ENCODE measurements at places on chromosomes 11 and 22. TPM values are rescaled to one million over a fixed set of nuclear protein-coding genes. Genes with fewer than 3 reads are reported as not detected.
A peak's percentile ranks its signal among the peaks of the same experiment; 100 is the strongest.

The PGA5 gene
- not detected for total RNA-seq

The FGF19 gene
- not detected for total RNA-seq

The LARGE2 gene
- not detected for total RNA-seq

The UPB1 gene
- total RNA-seq: under 0.01 TPM

The OPCML gene
- 0.99 TPM for total RNA-seq

The PATE1 gene
- total RNA-seq: not detected

The PNPLA5 gene
- under 0.01 TPM for total RNA-seq

The PANX3 gene
- total RNA-seq: not detected

The F2 gene
- total RNA-seq: not detected

The GSTT2B gene
- 9.9 TPM for total RNA-seq

The FEN1 gene
- total RNA-seq: 3.8 TPM

The MUC6 gene
- not detected for total RNA-seq

The TPBGL gene
- not detected for total RNA-seq

The C11orf97 gene
- not detected for total RNA-seq

The SAA1 gene
- not detected for total RNA-seq

The RPUSD4 gene
- total RNA-seq: 28.2 TPM

The MS4A15 gene
- not detected for total RNA-seq

The NTM gene
- 9.2 TPM for total RNA-seq

The KRTAP5-7 gene
- total RNA-seq: 0.17 TPM

DNA sequence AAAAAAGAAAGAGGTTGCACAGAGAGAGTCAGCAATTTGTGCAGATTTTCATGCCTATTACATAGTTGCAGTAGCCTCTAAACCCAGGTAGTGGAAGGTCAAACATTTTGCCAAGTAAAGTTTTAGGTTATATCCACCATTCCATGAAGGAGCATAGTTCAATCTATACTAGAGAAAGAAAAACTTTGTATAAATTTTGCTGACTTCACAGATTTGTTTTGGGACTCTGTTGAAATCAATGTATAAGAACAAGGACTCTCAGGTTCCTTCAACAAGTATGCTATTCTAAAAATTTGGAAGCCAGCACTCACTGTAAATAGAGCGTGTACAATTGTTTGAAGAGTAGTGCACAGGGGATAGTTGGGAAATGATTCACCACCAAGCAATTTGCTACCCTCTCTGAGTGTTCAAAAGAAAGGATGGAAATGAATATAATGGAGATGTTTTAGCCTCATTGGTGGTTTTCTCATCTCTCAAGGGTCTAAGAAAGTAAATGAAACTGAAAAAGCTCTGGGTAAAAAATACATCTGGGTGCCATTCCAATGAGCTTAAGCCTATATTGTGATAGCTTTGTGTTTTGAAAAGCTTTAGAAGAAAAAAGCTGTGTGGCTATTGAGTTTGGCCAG is 508.4 kb upstream of the LUZP2 start:
- H3K4me1 ChIP-seq: peaks cover 6% of the 10 kb centered on the region
- no peaks in the 10 kb centered on the region for H3K36me3 ChIP-seq
- no peaks in the 10 kb centered on the region for H3K27me3 ChIP-seq
- no peak overlapping the region for H3K4me3 ChIP-seq
- peak; percentile 91 for DNase-seq

DNA sequence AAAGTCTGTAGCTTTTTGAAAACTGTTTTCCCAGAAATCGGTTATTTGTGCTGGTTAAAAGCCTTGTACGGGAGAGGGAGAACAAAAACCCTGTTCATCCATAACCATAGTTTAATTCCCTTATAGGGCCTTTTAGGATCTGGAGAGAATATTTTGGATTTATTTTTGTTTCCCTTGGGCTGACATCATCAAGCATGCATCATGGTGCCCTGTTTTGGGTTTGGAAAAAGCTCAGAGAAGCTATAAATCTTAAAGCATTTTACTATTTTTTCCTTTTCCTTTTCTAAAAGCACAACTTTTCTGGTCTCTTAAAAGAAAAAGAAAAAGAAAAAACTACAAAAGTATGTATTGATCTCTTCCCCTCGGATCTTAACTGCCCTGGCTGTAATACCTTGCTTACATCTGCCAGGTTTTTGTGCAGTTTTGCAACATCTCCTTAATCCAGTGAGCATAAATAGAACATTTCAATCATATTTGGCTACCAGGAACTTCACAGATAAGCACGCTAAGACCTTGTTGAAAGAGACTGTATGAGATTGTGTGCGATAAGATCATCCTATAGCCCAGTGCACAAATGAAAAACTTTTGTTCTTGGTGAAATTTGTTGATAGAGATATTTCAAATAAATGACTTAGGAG is 88.0 kb downstream of the ZBTB16 start:
- peaks cover 3% of the 10 kb centered on the region for H3K27me3 ChIP-seq
- H3K4me3 ChIP-seq: no peak overlapping the region
- H3K36me3 ChIP-seq: no peaks in the 10 kb centered on the region
- no peak overlapping the region for H3K27ac ChIP-seq
- no peaks in the 10 kb centered on the region for H3K4me1 ChIP-seq
- peak; percentile 56 for DNase-seq

DNA sequence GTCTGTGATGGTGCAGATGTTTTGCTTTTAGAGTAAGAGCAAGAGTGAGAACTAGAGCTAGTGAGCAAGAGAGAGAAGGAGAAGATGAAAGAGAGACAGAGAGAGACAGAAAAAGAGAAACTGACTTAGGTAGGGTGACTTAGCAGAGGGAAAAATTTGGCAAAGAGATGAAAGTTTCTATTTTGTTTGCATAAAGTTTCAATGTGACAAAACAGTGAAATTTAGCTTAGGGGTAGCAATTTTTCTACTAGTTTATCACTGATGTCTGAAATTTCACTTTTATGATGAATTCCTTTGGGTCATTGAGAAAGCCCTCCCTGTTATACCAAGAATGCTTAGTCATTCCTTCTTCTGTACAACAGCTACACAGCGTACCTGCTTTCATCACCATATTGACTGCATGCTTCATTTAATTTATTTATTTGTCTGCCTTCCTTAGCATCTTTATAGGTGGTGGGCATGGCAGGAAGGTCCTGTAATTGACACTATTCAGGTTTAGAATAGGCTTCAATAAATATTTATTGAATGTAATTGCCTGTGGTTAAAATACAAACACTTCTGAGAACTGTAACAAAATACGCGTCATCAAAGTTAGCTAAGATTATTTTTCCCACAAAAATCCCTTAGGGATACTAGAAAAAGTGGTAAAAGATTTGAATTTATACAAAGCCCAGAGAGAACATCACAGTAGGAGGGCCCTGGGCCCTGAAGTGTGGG is 19.9 kb upstream of the CTSC start:
- peak; percentile 40 for DNase-seq
- no peaks in the 10 kb centered on the region for H3K27me3 ChIP-seq
- no peak overlapping the region for H3K4me3 ChIP-seq
- H3K36me3 ChIP-seq: no peaks in the 10 kb centered on the region
- no peaks in the 10 kb centered on the region for H3K4me1 ChIP-seq
- H3K27ac ChIP-seq: no peak overlapping the region

- no peaks in the 10 kb centered on the region for H3K4me1 ChIP-seq
- H3K27ac ChIP-seq: no peak overlapping the region
- H3K27me3 ChIP-seq: no peaks in the 10 kb centered on the region
These were observed 281.6 kb downstream of the TBC1D22A start for GRCh38 chr22:47043835-47044721.

GRCh38 chr22:30858976-30859713 is 109.4 kb downstream of the MORC2 start:
- no peak overlapping the region for H3K27ac ChIP-seq
- DNase-seq: no peak
- no peaks in the 10 kb centered on the region for H3K27me3 ChIP-seq
- no peak overlapping the region for H3K4me3 ChIP-seq
- H3K36me3 ChIP-seq: no peaks in the 10 kb centered on the region

- H3K27ac ChIP-seq: peak overlapping the region; percentile 60
- peak overlapping the region; percentile 55 for H3K4me3 ChIP-seq
- H3K27me3 ChIP-seq: no peaks in the 10 kb centered on the region
- H3K4me1 ChIP-seq: peaks cover 2% of the 10 kb centered on the region
These were observed 421 bp downstream of the SLC15A3 start for GRCh38 chr11:60951606-60951903.

GRCh38 chr11:92384358-92384757 is 159.7 kb downstream of the FAT3 start:
- no peak overlapping the region for H3K27ac ChIP-seq
- DNase-seq: peak; percentile 62
- H3K4me3 ChIP-seq: no peak overlapping the region
- H3K4me1 ChIP-seq: peaks cover 20% of the 10 kb centered on the region
- H3K27me3 ChIP-seq: no peaks in the 10 kb centered on the region
- no peaks in the 10 kb centered on the region for H3K36me3 ChIP-seq

DNA sequence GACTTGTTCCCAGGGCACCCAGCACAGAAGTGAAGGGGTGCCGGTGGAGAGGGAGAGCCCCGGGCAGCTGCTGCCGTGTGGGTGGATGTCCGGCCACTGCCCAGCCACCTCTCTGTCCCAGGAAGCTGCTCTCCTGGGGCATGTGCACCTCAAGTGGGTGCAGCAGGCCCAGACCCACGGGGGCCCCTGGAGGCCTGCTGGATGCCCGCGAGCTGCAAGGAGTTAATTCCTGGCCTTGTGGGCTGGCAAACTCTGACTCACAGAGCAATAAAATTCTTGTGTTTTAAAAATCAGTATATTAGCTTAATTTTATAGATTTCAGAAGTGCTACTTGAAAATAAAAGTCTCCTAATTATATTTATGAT is 37.4 kb upstream of the KCNQ1OT1 start:
- H3K4me3 ChIP-seq: no peak overlapping the region
- no peaks in the 10 kb centered on the region for H3K27me3 ChIP-seq
- no peak for DNase-seq
- H3K36me3 ChIP-seq: no peaks in the 10 kb centered on the region

- no peak overlapping the region for H3K4me3 ChIP-seq
- DNase-seq: no peak
- H3K27ac ChIP-seq: no peak overlapping the region
- H3K4me1 ChIP-seq: no peaks in the 10 kb centered on the region
These were observed 79.0 kb downstream of the MICAL3 start for GRCh38 chr22:17945156-17945887.

DNA sequence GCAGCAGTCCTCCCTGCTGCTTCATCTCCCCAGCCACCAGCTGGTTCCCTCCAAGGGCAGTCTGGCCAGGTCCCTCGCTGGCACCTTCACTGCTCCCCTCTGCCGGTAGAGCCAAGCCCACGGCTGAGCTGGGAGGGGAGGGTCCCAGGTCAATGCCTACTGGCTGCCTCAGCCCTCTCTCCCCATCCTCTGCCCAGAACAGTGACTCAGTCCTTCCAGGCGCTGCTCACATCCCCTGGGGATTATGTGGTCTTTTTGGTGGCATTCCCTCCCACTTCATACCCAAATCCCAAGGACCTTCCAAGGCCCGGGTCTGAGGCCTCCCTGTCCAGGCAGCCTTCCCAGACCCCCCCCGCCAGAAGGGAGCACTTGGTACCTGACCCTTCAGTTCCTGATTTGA is 44.9 kb downstream of the WNT7B start:
- H3K27ac ChIP-seq: no peak overlapping the region
- DNase-seq: peak; percentile 67
- peaks cover 16% of the 10 kb centered on the region for H3K27me3 ChIP-seq
- no peak overlapping the region for H3K4me3 ChIP-seq
- H3K4me1 ChIP-seq: peaks cover 4% of the 10 kb centered on the region
- no peaks in the 10 kb centered on the region for H3K36me3 ChIP-seq

- H3K27ac ChIP-seq: no peak overlapping the region
- H3K4me1 ChIP-seq: no peaks in the 10 kb centered on the region
- H3K36me3 ChIP-seq: no peaks in the 10 kb centered on the region
- H3K4me3 ChIP-seq: no peak overlapping the region
- no peaks in the 10 kb centered on the region for H3K27me3 ChIP-seq
These were observed 472.9 kb downstream of the DLG2 start for GRCh38 chr11:85154294-85154693.

DNA sequence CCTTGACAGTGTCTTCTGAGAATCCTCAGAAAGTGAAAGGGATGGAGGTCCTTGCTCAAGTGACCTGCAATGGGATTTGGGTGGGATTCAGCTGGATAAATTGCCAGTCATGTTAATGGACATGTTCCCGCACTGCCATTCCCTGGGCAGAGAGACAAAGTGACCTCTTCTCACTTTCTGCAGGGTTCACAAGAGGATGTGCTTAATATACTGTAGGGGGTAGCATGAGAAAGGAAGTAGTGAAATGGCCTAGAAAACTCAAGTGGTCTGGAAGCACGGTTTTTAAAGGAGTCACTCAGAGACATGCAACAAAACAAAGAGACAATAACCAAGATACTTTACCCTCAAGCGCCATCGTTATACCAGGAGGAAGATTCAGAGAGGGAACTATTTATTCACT is 70.2 kb downstream of the NELL1 start:
- DNase-seq: no peak
- H3K27ac ChIP-seq: no peak overlapping the region
- H3K36me3 ChIP-seq: no peaks in the 10 kb centered on the region
- no peaks in the 10 kb centered on the region for H3K4me1 ChIP-seq
- H3K4me3 ChIP-seq: no peak overlapping the region

DNA sequence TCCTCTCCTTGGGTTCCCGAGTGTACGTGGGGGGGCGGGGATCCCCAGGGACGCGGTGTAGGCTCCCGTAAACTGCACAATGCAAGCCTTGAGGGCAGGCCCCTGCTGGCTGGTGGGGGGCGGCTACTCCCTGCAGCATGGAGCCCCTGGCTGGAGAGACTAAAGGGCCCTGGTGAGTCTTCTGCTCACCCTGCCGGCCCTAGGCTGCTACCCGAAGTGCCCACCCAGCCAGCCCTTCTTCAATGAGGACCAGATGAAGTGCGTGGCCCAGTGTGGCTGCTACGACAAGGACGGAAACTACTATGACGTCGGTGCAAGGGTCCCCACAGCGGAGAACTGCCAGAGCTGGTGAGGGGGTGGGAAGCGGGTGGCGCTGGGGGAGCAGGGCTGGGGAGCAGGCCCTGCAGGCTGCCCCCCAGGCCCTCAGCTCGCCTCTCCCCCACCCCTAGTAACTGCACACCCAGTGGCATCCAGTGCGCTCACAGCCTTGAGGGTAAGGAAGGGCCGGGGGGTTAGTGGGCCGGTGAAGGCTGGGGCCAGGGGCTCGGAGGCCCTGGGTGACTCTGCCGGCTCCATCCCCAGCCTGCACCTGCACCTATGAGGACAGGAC is 16.8 kb downstream of the MUC5B start:
- no peaks in the 10 kb centered on the region for H3K27me3 ChIP-seq
- H3K27ac ChIP-seq: no peak overlapping the region
- no peak for DNase-seq
- H3K4me1 ChIP-seq: no peaks in the 10 kb centered on the region
- no peaks in the 10 kb centered on the region for H3K36me3 ChIP-seq
- H3K4me3 ChIP-seq: no peak overlapping the region

GRCh38 chr11:10324474-10324873 is 19.6 kb downstream of the ADM start:
- H3K27ac ChIP-seq: peak overlapping the region; percentile 79
- DNase-seq: peak; percentile 79
- H3K36me3 ChIP-seq: no peaks in the 10 kb centered on the region
- H3K4me1 ChIP-seq: peaks cover 57% of the 10 kb centered on the region
- H3K4me3 ChIP-seq: no peak overlapping the region

- DNase-seq: peak; percentile 88
- peak within 1 kb of the TSS; percentile 93 for H3K4me3 ChIP-seq
- H3K4me1 ChIP-seq: no peaks in the 10 kb centered on the region
- no peaks in the 10 kb centered on the region for H3K27me3 ChIP-seq
These were observed at the start of gene UBASH3B for GRCh38 chr11:122655527-122656072. Gene UBASH3B, plus strand, starts transcription at chr11:122655722. Its CDS starts 328 bp downstream, at chr11:122656050.

- H3K4me1 ChIP-seq: peaks cover 7% of the 10 kb centered on the region
- DNase-seq: peak; percentile 74
- peak overlapping the region; percentile 99 for H3K27ac ChIP-seq
- H3K4me3 ChIP-seq: peak overlapping the region; percentile 92
These were observed 521 bp upstream of the PTS start for GRCh38 chr11:112225753-112226061.

All from fibroblast of lung (primary cell).